CD4-positive, alpha-beta T cell treated with Interleukin-6 at 100 ng/mL for 8 hours (primary cell): ENCODE measurements at places on chromosomes 7 and 10.

DNA sequence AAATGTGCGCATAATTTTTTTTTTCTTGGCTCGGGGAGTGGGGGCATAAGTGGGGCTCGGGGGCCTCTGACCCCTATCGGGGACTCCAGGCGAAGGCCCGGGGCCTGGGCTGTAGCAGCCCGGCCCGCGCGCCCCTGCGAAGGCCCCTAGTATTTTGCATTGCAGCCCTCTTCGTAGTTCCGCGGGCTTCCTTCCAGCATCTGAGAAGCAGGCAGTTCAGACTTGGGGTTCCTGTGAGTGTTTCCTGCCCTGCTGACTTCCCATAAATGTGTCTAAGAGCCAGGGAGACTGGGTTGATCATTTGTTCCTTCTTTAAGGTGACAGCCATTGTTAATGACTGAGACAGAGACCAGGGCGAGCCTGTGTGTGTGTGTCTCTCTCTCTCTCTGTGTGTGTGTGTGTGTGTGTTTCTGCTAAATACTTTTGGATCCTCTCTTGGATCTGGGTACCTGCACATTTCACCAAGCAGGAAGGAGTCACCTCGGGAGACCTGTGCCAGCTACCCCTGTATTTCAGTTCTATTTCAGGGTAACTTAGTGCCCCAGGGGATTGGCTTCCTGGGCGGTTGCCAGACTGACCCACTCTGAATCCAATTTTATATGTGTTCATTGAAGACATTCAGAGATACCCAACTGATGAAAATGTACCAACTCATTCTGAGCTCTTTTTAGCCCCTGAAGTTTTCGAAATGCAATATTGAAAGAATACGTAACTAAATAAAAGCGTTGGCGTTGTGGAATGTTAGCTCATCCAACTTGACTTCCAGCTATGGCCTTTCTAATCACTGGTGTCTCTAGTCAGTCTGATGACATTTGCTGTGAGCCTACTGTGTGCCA is 805 bp downstream of the MSRB2 start:
- DNase-seq: peak; percentile 29

GRCh38 chr7:154591544-154591943 is 411.4 kb downstream of the PAXIP1 start:
- no peak for DNase-seq

GRCh38 chr7:4269746-4270145 is 412.3 kb upstream of the FOXK1 start:
- DNase-seq: no peak

DNA sequence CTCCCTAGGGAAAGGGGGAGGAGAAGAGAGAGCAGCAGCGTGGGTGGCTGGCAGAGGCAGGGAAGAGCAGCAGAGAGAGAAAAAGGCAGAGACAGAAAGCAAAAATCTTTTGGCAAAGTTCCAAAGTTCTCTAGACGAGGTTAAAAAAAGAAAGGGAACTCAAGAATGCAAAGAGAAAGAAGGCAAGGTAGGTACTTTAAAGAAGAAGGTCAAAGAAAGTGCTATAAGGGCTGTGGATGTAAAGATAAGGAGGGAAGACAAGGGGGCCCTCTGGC is 20.2 kb upstream of the OPTN start:
- DNase-seq: no peak

DNA sequence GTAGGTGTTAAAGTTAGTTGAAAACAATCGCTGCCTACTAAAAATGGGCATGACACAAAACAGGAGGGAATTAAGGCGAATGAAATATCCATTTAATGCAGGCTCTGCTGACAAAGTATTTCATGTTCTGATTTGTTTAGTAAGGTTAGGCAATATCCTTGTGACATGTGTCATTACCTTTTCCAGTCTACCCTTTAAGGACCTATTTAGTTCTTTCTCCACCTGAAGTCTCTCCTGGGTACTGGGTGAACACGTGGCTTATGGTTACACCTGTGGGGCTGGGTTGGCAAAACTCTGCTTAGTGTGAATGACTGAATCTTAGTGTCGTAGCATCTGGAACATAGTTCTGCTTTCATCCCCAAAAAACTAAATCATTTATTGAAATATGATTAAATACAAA is 313.5 kb downstream of the CCDC3 start:
- DNase-seq: no peak

- no peak for DNase-seq
These were observed 8.0 kb downstream of the HGF start for GRCh38 chr7:81761821-81762220.

DNA sequence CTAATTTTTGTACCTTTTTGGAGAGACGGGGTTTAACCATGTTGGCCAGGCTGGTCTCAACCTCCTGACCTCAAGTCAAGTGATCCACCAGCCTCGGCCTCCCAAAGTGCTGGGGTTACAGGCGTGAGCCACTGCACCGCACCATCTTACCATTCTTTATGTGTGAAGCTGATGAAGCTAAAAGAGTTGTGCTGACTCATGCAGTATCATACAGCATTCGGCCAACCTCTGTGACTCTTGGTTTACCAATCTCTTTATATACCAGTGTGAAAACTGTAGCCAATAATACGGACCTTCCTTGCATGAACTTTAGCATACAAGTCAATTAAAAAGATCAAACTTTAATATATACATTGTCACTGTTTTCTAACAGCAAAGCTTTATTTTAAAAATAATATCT is 878.2 kb upstream of the MBL2 start:
- no peak for DNase-seq

- DNase-seq: no peak
These were observed 914.4 kb downstream of the PCDH15 start for GRCh38 chr10:53886325-53887300.

DNA sequence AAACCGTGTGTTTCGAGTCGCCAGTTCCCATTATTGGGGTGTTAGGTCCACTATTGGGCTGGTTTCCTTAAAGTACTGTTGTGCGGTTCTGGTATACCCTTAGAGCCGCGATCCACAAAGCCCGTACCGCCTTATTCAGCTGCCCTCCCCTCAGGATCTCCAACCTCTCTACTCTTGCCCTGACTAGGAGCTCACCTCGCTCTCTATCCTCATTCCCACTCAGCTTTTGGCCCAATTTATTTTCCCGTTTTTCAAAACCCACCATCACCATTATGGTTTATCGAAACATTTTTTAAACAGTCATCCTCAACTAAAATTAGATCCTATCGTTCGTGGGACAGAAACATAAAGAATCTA is 461 bp upstream of the ETV1 start:
- DNase-seq: no peak

DNA sequence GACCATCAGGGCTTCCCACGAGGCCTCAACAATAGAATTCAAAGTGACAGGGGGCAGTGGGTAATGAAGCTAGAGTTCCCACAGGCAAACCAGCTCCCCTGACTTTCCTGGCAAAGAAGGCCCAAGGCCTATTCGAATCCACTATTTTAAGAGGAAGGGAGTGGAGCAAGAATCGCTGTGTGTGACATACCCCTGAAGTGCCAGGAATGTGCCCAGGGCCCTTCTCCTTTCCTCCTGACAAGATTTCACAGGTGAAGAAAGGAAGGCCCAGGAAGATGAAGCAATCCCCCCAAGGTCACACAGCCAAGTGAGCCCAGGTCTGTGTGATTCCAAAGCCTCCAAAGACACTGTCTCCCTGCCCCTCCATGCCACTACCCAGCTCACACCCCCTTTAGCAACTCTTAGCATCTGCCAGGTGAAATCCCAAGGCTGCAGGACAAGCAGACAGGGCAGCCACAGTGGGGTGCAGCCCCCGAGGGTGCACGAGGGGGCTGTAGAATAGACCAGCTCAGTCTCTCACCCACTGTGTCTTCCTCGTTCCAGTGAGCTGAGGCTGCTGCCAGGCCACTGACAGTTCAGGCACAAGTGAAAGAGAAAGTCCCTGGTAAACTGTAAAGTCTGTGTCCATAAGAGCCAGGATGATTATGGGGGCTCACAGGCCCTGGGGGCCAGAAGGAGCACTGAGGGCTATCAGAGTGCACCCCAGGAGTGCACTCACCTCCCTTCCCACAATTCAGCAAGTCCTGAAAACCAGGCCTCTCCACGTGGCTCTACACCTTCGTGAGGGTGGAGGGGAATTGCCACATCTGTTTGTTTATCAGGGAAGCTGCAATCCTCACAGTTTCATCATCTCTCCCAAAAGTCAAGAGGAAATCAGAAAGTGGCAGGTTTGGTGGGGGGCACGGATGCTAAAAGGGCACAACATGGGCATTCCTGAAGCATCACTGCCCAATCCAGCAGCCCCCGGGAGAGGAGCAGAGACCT is 70.8 kb upstream of the ZMIZ1 start:
- no peak for DNase-seq

DNA sequence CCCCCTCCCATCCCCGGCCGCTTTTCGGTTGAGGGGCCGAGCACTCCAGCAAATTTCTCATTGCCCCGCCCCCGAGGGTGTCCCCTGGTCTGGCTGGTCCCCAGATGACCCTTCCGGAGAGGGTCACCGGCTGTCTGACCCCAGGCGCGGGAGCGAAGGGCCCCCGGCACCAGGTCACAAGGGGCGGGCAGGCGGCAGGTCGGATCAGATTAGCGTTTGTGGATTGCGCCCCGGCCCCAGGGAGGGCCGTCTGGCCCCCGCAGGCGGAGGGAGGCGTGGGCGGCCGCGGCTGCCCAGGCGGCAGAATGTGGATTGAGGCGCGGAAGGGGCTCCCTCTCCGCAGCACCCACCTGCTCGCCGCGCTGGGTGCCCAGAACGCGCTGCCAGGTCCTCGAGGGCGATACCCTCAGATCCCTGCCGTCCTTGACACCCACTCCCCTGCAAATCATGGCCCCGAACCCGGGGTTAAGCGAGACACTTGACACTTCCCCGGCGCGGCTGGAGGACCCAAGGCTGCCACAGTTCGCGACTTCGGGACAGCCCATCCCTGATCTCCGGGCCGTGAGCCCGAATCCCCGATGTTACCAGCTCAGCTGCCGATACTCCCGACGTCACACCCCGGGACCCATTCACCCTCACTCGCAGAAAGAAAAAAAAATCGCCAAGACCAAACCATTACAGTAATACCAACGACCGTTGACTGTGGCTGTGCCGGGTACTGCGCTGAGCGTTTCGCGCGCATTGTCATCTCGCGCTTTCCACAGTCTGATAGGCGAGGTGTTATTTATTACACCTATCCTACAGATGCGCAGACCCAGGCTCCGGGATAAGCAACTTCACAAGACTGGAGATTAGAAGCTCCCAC is 953 bp downstream of the NODAL start:
- no peak for DNase-seq

DNA sequence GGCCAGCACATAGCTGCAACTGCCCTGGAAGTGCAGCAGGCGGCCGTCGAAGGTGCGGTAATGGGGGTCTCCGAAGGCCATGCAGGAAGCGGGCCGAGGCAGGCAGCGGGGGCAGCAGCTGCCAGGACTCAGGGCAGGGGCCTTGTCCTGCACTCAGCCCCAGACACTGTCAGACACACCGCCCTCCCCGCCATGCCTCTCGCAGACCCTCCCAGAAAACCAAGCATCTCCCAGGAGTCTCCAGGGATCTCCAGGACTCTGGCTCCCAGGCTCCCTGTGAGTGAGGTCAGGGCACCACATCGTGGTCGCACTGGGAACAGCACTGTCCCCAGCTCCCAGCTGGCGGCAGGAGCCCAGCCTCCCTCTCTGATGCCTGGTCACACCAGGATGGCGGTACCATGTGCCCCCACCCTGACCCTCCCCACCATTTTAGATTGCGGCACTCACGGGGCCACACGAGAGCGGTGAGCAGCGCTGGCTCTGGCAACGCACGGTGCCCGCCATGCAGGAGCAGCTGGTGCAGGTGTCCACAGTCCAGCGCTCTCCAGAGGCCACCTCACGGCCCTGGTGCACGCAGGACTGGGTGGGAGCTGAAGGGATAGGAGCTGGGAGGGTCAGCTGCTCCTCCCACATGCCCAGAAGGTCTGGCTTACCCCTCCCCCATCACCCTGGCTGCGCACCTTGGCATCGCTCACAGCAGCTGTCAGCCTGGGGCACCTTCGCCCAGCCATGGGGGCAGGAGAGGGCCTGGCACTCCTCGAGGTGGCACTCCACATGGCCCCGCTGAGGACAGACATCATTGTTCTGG is 17.5 kb downstream of the ATP6V1F start:
- no peak for DNase-seq

DNA sequence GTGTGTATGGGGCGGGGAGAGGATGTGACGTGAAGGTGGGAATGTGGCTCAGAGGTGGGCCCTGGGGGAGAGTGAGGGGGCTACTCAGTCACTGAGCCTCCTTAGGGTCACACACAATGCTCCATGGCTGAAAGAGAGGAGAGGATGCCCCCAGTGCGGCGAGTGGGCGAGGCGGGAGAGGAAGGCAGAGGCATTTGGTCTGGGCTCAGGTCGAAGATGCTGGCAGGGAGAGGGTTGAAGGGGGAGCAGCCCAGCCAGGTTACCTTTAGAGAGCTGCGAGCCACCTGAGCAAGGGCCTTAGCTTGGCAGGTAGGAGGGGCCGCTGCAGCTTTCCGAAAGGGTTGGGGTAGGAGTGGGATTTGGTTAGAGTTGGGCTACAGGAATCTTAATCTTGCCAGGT is 4.7 kb upstream of the LOXL4 start:
- DNase-seq: no peak

DNA sequence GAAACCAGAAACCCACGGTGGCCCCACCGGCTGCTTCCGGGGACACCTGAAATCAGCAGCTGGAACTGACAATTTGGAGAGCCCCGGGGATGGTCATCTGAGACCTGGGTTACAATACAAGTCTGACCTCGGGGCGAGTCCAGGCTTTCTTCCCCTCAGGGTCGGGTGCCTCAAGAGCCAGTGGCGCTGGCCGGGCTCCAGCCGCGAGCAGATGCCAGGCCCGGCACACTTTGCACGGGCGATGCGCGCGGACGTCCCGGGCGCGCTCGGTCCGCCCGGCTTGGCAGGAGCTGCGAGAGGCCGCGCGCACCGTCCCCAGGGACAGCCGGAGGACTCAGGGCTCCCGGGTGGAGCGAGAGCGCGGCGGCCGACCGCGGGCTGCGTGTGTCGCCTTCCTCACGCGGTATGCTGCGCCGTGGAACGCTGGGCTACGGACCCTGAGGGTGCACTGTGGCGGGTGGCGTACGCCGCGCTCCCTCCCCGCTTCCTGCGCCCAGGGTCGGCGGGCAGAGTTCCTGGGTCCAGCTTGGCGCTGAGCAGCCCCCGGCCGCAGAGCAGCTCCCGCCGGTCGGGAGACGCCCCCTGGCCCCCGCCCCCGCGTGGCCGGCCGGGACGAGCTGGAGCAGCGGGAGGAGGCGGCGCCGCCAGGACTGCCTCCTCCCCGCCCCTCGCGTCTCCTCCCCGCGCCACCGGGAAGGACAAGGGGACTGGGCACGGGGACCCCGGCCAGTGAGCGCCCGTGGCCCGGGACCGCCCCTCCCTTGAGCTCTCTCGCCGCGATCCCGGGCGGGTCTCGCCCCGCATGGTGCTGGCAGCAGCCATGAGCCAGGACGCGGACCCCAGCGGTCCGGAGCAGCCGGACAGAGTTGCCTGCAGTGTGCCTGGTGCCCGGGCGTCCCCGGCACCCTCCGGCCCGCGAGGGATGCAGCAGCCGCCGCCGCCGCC is at the start of gene RBM20:
Gene RBM20 (plus strand): TSS at position 684 of the 945 bp plus-strand sequence. CDS start 119 bp downstream, at position 803.
- no peak for DNase-seq

GRCh38 chr10:30747633-30748032 is 118.1 kb upstream of the LYZL2 start:
- DNase-seq: peak; percentile 20

- DNase-seq: no peak
These were observed 41.6 kb upstream of the FHIP2A start for GRCh38 chr10:114779803-114780576.
